ENCODE measurements at places on chromosomes 16 and 17.

- DNase-seq: no peak
These were observed 371.2 kb upstream of the ASIC2 start for GRCh38 chr17:33664116-33664840.

DNA sequence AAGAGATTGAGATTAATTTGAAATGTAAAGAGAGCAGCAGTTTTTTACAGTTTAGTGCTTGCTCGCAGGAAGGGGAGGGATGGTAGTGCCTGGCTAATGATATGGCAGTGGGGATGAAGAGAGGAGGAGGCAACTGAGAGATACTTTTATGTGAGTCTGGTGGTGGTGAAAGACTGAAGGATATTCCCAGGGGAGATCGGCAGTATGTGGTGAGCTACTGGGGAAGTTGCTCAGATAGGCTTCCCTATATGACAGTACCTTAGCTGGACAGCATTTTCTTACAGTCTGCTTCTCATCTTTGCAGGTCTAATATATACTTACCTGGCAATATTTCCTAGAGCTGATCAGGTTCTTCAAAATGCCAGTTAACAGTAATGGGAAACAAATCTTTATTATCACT is 8.6 kb downstream of the CEP95 start:
- DNase-seq: no peak

DNA sequence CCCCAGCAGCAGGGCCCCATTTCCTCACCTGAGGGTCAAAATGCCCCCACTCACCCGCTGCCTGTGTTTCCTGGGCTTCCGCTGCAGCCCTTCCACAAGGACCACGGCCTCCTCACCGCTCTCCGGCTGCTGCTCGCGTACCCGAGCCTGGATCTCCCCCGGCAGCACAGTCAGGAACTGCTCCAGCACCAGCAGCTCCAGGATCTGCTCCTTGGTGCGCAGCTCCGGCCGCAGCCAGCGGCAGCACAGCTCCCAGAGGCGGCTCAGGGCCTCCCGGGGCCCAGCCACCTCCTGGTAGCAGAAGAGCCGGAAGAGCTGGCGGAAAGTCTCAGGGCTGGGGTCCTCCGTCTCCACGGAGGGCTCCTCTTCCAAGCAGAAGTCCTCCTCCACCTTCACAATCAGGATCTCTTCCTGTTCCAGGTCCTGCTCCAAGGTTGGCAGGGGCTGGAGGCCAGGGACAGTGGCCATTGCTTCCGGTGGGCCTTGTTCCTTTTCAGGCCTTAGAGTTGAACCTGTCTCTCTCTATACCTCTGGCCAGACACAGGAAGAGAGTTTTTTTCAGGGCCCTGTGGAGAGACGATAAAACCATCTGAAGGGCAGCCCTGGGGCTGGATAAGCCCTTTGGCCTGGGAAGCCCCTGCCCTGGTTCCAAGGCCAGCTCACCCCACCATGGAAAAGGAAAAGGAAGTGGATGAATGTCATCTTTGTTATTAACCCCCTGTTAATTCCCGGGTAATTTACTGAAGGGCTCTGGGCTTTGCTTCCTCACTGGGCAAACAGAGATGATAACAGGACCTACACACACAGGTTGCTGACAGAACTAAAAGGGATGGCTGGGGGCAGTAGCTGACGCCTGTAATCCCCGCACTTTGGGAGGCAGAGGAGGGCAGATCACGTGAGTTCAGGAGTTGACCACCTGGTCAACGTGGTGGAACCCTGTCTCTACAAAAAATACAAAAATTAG is 1.2 kb downstream of the ZNF500 start:
- DNase-seq: no peak

DNA sequence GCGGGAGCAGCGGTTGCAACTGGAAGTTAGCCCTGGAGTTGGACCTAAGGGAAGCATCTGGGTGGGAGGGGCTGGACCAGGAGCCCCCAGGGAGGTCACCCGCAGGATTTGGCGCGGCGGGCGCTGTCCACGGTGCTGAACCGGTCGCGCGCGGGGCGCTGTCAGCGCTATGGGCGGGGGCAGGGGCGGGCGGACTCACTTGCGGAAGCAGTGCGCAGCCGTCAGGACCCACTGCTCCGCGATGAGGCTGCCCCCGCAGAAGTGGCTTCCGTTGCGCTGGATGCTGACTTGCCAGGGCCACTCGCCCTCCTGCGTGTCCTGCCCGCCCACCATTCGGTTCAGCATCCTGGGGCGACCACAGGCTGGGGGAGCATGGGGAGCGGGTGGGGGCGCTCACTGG is 4.5 kb downstream of the PRSS27 start:
- DNase-seq: no peak

- no peak for DNase-seq
These were observed 216 bp downstream of the VPS9D1 start for GRCh38 chr16:89720551-89720812.

- no peak for DNase-seq
These were observed 12.6 kb upstream of the PRR29 start for GRCh38 chr17:63985387-63986140.

GRCh38 chr17:68298601-68299000 is 7.3 kb downstream of the ARSG start:
- no peak for DNase-seq

GRCh38 chr17:1004769-1005295 is 7.9 kb downstream of the TIMM22 start:
- no peak for DNase-seq

DNA sequence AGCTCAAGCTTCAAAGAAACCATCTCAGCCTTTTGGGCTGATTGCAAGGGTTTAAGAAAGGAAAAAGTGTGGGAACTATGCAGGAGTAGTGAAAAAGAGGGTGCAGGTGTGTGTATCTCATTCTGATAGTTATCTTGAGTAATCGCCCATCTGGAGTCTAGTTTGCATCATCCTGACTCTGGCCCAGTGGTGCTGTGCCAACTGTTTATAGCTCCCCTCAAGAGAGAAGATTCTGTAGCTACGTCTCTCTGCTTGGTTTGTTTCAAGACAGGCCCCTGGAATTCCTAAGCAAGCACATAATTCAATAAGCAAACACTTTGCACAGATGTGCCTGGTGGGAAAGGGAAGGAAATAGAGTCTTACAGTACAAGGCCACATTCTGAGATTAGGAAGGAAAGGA is 144.4 kb downstream of the HAPSTR1 start:
- DNase-seq: no peak

DNA sequence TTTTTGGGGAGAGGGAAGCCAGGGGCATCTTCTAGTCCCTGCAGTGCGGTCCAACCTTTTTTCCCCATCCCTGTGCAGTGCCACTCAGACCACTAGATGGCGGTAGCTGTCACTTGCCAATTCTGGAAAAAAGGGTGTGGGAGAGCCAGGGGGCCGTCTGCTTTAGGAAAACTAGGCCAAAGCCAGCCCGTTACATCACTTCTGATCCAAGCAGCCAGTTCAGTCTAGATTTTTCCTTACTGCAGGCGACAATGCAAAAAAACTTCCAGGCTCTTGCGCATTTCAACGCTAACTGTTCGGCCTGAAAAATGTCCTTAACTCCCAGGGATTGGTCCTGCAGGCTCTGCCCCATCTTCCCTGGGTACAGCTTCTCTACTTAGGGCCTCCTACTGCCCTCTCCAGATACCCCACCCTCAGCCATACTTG is 69.2 kb upstream of the CES5A start:
- peak; percentile 45 for DNase-seq
